ENCODE measurements at places on chromosomes 7 and 10. TPM values are rescaled to one million over a fixed set of nuclear protein-coding genes. Genes with fewer than 3 reads are reported as not detected.

Gene PTPN12
- 25.5 TPM for total RNA-seq

Gene TMEM229A
- total RNA-seq = not detected

Gene EFCAB10
- total RNA-seq = not detected

Gene NKX1-2
- total RNA-seq = not detected

Gene MKX
- 0.06 TPM for total RNA-seq

Gene RAB19
- 3.6 TPM for total RNA-seq

Gene CH25H
- not detected for total RNA-seq

Gene AGBL3
- 1.7 TPM for total RNA-seq

Gene TMEM178B
- 8.6 TPM for total RNA-seq

Gene SLC26A4
- total RNA-seq = 0.43 TPM

Gene MAGI2
- total RNA-seq = 0.43 TPM

Gene CPA1
- not detected for total RNA-seq

Gene AGFG2
- 10.9 TPM for total RNA-seq

Gene CFAP46
- total RNA-seq = 1.1 TPM

Gene STMP1
- total RNA-seq = 17.6 TPM

Gene P4HA1
- total RNA-seq = 116 TPM

Gene CPN1
- not detected for total RNA-seq

Gene RABGEF1
- 19.2 TPM for total RNA-seq

Gene HGF
- total RNA-seq = not detected

Gene OR6B1
- total RNA-seq = not detected

Gene GHRHR
- total RNA-seq = not detected

Gene PRR15
- 14.0 TPM for total RNA-seq

Gene PNLIPRP2
- total RNA-seq = not detected

Gene GRID2IP
- total RNA-seq = not detected

Gene NUDT5
- total RNA-seq = 64.5 TPM

Gene VSTM2A
- not detected for total RNA-seq

Gene AGR3
- not detected for total RNA-seq

Gene OGDHL
- total RNA-seq = 0.36 TPM

Gene EIF5AL1
- 0.43 TPM for total RNA-seq

Gene IDI2
- not detected for total RNA-seq

Data from epithelial cell of proximal tubule (primary cell).